Stimulated activated CD4-positive, alpha-beta T cell treated with anti-CD3 and anti-CD28 coated beads, Interleukin-12 subunit alpha, Interleukin-12 subunit beta, amount 100 ng/mL, for 24 hours (primary cell): ENCODE measurements at places on chromosomes 6 and 20.

DNA sequence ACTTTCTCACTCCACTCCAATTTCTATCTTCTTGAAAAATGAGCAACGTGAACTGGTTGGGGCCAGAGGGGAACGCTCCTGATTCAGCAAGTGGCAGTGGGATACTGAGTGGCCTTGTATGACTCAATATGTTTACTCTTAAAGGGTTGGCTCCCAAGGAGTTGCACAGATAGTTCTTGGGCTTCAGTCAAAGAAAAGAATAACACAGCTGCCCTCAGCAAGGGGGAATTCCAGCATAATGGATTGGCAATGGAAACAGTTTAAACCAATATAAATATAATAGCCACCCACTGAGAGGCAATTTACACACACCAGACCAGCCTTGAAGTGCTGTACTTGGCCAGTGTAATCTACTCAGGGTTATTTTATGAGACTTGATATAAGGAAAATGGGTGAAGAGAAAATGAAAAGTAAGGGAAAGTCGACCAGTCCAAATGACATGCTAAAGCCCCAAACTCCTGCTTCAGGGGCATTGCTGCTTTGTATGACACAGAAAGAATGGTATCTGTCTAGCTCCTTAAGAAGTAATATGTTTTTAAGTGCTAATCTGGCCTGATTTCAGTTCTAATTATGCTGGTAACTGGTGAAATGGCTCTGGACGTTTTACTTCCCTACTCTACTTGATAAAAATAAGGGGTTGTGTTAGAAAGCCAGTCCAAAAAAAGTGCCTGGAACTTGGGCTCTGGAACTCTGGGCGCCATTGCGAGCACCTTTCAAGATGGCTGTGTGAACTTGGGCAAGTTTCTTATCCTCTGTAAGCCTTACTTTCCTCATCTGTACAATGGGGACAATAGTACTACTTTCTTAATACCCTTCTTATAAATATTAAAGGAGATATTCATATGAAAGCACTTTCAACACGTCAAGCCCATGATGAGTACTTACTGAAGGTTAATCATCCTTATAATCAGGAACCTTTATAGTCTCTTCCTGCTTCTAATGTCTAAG lies 712.9 kb upstream of the MAP3K7 start:
- DNase-seq: no peak

DNA sequence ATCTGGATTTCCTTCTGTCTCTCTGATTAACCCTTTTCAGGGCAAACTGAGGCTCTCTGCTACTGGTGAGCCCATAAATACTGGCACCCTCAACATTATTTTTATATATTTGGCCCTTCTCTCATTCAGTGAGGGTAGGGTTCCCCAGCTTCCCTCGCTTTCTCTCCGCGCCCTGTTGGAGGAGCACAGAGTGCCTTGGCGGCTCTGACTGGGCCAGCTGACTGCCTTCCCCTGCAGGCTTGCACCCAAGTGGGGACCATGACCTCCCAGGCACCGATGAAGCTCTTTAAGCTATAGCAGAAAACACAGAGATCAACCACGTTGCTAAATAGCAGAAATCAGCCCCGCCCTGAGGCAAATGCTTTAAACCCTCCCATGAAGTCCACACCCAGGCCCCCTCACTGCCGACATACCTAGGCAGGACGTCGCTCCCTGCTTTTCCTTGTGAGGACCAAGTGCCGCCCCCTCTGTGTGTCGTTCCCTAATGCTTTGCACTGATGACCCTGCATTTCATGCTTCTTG lies 105.0 kb downstream of the HUS1B start:
- DNase-seq: no peak

- no peak for DNase-seq
These were observed 13.2 kb downstream of the MAP3K7 start for GRCh38 chr6:90573624-90574023.

- no peak for DNase-seq
These were observed 49.6 kb upstream of the PHIP start for GRCh38 chr6:79127660-79128059.

- DNase-seq: no peak
These were observed 61.6 kb upstream of the CEP85L start for GRCh38 chr6:118712969-118713368.

GRCh38 chr6:77492530-77492929 lies 29.2 kb upstream of the HTR1B start:
- DNase-seq: no peak

DNA sequence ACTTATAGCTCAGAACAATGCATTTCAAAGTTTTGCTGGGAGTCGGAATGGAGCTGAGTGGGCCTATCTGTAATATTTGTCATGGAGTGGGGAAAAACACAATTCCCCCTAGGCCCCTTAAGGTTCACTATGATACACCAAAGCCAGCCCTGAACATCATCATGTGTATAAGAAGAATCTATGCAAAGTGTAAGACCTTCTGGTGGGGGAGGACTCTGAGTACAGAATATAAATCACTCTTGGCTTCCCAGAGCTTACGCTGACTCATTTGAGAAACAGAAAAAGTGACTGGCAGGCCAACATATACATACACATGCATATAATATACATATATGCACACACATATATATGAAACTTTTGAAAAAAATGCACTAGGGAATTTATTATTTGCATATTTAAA lies 54.1 kb upstream of the UBR2 start:
- DNase-seq: no peak

GRCh38 chr6:42378125-42378524 lies 73.6 kb downstream of the TRERF1 start:
- no peak for DNase-seq

DNA sequence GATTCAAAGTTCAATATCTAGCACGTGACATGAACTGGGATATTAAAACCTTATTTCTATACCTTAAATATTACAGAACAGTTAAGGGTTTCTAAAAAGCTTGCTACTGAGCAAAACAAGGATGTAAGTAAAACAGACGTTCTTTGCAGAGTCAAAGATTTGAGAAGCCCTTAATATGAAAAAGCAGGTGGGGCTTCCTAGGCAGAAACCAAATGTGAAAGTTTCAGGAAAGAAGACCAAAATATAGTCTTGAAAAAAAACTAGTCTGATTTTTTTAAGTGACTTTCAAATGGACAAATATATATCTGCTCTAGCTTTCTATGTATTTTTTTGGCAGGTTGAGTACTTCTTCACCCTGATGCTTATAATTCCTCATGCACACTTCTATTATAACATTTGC lies 63.2 kb downstream of the TNFRSF21 start:
- DNase-seq: no peak

GRCh38 chr20:3995067-3995748 lies 20.1 kb downstream of the RNF24 start:
- DNase-seq: no peak

DNA sequence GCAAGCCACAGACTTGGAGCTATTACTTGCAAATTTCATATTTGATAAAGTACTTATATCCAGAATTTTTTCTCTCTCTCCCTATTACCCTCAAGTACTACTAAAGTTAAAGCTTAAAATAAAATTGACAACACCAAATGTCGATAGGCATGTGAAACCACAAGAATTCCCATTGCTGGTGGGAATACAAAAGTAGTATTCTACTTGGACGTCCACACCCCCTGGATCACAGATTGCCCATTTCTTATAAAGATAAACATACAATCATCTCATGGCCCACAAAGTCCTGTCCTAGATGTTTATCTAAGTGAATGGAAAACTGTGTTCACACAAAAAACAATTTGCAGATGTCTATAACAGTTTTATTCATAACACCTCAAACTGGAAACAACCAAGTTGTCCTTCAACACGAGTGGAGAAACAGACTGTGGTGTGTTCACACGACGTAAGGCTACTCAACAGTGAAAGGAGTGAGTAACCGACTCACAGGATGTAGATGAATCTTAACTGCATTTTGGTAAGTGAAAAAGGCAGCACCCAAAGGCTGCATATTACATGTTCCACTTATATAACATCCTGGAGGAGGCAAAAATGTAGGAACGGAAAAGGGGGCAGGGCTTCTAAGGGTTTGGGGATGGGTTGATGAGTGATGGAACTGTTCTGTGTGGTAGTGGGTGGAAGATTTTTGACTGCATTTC lies 297.4 kb downstream of the THBS2 start:
- DNase-seq: no peak

DNA sequence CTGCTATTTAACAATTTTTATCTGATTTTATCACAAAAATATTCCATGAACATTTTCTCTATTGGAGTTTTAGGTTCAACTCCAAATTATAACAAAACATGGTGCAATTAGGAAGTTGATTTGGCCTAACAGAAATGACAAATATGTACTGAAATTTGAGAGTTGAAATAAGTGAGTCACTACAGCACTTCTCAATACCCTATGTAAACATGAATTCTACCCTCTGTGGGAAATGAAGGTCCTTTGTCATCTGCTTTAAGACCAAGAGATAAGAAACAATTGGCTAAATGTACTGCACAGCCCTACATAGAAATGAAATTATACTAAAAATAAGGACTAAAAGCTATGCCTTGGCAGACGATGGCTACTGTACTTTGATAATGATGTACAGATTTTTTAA lies 86.2 kb upstream of the BEND6 start:
- DNase-seq: no peak

DNA sequence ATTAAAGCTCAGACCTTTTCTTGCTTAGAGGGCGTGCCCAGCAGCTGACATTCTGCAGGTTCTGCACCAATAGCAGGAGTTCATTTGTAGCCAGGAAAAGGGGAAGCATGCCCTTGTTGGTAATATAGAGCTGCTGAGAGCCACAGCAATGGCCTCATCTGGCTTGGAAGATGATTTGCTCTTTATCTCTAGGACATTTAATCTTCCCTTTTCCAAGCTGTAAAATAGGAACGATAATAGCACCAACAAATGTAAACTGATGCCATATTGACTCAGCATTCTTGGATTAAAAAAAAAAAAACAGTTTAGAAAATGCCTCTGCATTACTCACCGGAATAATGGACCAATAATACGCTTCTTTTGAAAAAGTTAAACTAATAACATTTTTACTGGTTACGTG lies 93.4 kb upstream of the SLC2A12 start:
- DNase-seq: no peak

DNA sequence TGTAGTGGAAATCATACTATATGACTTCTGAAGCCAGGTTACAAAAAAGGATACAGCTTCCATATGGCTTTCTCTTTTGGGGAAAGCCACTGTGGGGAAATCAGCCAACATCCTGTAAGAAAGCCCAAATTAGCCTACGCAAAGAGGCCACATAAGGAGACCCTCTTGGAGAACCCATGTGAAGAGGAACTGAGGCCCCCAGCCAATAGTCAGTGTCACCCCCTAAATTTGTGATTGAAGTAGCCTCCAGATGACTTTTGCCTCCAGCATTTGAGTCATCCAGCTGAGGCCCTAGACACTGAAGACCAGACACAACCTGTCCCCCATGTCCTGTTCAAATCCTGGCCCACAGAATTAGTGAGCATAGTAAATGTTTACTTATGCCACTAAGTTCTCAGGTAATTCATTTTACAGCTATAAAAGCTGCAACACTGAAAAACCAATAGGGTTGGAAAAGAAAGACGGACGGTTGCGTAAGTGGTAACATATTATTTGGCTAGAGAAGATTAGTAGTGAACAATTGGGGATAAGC lies 60.4 kb downstream of the HMGCLL1 start:
- DNase-seq: no peak

- DNase-seq: peak; percentile 30
These were observed at the start of gene TGM2 for GRCh38 chr20:38165089-38165965. Gene TGM2 (minus strand): TSS chr20:38165270. CDS start chr20:38165198, 72 bp downstream.

DNA sequence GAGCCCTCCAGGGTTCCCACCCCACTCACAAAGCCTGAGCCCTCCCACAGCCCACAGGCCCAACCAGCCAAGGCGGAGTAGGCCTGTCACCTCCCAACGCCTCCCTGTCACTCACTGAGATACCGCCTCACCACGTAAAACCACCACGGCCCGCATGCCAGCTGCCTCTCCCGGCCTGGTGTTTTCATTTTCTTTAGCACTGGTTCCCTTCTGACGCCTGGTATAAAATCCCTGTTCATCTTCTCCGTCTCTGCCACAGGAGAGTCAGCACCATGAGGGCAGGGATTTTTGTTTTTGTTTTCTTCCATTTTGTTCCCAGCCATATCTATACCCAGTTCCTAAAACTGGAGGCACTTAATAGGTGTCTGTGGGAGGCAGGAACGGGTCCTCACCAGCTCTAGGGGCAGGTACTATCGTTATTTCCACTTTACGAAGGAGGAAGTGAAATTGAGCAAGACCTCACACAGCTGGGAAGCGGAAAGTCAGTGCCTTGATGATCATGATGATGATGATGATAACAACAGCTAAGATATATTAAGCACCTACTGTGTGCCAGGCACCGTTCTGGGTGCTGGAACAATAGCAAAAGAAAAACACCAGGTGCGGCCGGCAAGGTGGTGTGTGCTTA lies 58.6 kb downstream of the SNAI1 start:
- DNase-seq: no peak

GRCh38 chr6:167796192-167796981 lies 30.3 kb upstream of the AFDN start:
- DNase-seq: no peak

DNA sequence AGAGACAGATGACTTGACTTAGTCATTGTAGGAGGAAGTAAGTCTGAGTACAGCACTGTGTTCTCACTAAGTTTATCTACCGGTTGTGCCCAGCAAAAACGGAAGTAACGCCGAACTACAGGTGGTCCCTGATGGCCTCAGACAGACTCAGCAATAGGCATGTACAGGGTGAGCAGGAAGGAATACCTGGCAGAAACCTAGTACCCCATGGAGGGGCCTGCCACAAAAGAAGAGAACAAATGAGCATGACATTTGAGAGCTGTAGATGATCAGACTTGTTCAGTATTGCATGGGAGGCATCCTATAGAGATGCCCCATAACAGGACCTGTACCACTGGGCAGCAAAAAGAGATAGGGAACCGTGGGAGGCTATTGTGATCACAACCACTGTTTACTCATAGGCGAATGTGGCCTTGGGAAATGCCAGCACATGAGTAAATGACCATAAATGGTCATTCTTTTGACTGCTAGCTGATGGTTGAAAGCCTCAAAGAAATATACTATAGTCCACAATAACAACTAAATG lies 106.4 kb upstream of the TAB2 start:
- no peak for DNase-seq

- DNase-seq: no peak
These were observed 44.4 kb downstream of the DCDC2 start for GRCh38 chr6:24313251-24314141.

DNA sequence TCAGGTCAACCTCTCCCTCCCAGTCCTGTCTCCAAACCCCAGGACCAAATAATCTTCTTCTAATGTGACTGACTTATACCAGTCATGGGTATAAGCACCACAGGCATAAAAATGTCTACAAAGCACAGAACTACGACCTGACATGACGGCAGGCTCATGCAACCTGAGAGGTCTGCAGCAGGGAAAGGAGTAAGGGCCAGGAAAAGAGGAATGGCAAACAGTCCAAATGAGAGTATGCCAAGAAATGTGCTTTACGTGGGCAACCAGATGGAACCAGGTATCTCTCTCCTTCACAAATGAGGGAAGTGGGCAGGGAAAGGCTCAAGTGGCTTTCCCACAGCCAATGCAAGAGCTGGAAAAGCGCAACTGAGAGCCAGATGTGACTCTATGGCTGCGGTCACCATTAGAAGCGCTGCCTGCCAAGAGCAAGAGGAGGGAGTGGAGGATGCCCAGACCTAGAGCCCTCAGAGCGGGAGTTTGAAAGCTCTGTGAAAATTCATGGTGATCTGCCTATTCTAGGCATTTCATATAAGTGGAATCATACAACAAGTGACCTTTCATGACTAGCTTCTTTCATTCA lies 6.0 kb downstream of the APMAP start:
- no peak for DNase-seq

GRCh38 chr6:106145144-106145543 lies 59.0 kb downstream of the PRDM1 start:
- DNase-seq: no peak

GRCh38 chr6:157091856-157092460 lies 231.4 kb downstream of the TMEM242 start:
- DNase-seq: no peak
